ENCODE measurements at places on chromosomes 12 and 14.

DNA sequence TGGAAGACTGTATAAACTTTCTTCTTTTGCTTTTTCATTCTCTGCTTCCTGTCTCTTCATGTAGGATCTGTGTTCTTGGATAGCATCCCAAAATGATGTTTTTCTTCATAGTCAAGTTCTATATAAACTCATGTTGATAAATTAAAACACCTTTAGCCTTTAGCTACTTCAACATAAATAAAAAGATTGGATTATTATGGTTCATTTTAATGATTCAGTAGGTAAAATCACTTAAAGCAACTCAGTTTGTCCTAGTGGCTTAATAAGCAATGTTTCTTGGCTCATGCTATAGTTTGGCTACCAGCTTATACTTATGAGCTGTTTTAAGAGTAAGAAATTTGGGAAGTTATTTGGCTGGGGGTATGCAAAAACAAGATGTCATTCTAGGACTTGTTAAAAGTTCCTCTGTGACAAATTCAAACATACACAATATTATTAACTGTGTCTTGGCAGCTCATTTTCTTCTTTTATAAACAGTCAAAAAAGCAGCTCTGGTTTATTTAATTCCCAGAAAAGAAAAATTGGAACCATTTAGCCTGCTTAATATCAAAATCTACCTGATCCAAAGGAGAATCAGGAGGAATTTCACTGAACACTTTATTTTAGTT is 111.4 kb downstream of the TMTC3 start:
- no peak for DNase-seq

DNA sequence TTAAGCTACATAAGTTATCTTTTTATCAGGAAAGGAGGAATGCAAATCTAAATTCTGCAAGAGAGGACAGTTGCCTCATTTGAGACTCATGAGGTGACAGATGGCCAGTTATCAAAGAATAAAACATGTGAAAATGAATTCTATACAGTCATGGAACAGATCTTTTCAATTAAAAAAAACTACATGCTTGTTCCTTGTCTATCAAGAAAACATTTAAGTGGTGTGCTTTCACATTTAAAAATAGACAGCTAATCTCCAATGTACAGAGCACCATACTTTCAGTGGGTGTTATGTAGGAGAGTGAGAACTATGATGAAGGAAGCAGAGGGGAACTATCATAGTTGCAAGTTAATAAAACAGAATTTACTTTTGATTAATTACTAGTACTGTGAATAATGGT is 76.7 kb upstream of the TTC7B start:
- no peak for DNase-seq

DNA sequence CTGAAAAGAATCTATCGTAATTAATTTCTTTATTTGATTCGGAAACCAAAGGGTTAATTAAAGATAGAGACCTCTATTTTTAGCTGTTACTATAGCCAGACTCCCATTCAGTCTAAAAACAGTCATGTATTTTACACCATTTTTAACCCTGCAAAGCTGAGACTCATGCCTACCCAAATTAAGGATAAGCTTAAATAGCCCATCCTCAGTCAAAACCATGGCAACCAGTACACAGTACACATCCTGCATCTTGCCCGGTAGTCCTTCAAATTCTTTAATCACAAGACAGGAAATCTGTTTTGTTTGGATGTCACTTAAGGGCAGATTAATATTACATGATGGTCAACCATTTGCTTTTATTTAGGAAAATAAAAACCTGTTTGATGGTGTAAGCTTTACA is 25.5 kb upstream of the KCNK10 start:
- DNase-seq, result no peak

DNA sequence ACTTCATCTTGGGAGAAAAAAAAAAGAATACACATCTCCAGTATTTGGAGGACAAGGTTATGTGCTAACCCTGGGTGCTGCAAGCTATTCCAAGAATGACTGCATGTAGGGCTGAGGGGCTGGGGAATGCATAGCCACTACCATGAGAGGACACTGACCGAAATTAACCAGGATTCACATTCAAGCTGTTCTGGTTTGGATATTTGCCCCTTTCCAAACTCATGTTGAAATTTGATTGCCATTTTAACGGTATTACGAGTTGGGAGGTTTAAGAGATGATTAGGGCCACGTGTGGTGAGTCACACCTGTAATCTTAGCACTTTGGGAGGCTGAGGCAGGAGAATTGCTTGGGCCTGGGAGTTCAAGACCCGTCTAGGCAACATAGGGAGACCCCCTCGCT is 18.5 kb upstream of the MARK3 start:
- DNase-seq, result no peak

DNA sequence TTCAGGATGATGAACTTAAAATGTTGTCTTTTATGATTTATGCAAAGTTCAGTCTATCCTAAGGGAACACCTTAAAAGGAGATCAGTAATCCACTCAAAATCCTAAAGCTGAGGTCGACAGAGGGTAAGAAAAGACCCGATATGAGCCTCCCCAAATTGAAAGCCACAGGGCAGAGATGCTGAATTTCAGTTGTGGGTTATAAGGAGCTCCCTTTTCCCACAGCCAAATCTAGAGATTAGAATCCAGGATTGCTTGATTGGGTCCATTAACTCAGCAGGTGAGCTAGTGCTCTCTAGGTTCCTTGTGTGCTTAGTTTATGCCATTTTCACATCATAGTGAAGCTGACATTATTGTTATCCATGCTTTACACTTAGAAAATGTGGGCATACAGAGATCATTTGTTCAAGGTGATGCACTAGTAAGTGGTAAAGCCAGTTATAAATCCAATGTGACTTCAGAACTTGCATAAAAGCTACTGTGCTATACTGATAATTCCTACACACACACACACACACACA is 417.5 kb downstream of the TMEM117 start:
- DNase-seq, result no peak

- DNase-seq, result no peak
Observed at GRCh38 chr14:63928744-63929174, 76.0 kb downstream of the SYNE2 start.

DNA sequence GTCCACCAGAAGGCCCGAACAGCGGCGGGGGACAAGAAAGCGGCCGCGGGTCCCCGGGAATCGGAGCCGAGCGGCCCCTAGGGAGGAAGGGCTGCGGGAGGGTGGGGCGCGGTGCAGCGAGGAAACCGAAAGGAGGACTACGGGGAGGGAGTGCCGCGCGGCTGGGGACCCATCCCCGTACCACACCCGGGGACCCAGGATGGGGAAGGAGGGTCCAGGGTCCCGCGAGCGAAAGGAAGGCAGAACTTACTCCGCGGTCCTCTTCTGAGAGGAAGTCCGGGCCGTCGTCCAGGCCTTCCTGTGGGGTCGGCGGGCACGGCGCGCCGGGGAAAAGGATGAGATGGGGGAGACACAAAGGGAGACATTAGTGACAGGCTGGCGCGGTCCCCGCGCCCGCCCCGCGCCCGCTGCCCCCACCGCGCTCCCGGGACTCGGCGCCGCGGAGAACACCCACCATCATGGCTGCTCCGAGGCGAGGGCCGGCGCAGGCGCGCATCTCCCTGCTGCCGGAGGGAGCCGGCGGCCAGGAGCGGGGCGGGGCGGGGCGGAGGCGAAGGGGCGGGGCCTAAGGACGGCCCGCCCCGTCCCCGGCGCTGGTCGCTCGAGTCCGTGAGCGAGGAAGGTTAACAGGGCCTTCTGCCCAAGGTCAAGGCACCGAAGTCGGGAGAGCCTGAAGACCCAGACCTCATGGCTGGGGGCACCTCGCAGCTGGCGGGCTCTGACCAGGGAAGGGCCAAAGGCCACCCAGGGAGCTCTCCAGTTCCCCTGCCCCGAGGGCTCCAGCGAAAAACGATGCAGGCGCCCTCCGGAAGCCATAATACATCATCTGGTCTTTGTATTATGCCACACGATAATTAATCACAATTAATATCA is at the start of gene SNX6:
Gene SNX6, minus strand, starts transcription at position 492 of the 873 bp plus-strand sequence. Its CDS starts 32 bp downstream, at position 460.
- peak; percentile 77 for DNase-seq

DNA sequence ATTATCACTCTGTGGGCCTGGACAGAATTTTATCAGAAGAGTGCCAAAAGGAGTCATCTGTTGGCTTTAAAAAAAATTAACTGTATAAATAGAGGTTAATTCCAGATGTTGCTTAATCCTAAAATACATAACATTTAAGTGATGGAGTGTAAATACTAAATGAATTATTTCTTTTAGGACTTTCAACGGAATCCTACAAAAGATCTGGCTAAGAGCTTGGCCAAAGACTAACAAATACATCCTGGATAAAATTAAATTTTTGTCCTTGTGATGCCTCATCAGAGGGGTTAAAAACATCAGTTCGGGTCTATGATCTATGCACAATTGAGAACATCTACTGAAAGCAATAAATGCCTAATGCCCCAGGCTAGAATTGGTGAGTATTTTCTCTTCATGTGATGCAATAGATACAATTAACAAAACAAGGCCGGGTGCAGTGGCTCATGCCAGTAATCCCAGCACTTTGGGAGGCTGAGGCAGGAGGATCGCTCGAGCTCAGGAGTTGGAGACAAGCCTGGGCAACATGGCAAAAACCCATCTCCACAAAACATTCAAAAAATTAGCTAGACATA is 49.8 kb upstream of the RAP1B start:
- no peak for DNase-seq

GRCh38 chr14:39157491-39157890 is 12.6 kb downstream of the TRAPPC6B start:
- DNase-seq, result no peak

DNA sequence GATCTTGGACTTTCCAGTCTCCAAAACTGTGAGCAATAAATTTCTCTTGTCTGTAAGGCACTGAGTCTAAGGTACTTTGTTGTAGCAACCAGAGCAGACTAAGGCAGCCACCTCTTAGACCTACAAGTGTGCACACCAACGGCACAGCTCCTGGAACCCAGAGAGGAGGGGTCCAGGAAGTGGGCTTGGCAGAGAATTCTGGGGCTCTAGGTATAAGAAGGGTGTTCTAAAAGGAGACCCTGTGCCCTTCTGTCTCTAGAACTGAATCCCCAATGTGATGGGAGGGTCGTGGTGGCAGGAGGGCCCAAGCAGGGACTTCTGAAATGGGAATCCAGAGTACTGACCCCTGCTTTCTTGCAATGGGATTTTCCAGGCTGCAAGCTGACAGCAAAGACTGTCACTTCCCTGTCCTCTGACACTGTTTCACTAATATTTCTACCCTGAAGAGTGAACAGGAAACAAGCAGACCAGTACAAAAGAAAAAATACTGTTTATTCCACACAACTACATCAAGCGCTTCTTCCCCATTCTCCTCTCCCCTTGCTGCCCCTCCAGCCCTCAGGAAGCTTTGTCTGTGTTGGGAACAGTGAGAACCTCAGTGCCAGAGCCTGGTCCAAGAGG is 13.6 kb upstream of the TFCP2 start:
- no peak for DNase-seq

- no peak for DNase-seq
Observed at GRCh38 chr12:109482894-109483293, 5.5 kb downstream of the UBE3B start.

DNA sequence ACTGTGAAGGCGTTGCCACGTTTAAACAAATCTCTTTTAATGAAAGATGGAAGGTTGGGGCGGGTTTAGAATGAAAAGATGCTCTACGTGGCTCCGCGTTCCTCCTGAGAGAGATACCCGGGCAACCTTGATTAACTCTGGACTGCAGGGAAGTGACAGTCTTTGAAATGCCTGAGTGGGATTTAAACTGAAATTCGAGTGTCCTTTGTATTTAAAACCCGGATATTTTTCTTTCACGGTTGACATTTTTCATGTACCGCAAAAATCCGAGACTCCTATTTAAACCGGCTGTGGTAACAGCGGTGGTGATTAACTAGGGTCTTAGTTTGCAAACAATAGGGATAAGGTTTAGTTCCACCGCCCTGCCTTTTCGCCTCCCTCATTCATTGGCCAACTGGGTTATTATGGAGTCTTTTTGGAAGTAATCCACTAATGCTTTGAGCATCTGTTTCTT is 707 bp downstream of the G2E3 start:
- DNase-seq, result no peak

GRCh38 chr12:117452112-117452511 is 90.7 kb upstream of the NOS1 start:
- DNase-seq, result no peak

DNA sequence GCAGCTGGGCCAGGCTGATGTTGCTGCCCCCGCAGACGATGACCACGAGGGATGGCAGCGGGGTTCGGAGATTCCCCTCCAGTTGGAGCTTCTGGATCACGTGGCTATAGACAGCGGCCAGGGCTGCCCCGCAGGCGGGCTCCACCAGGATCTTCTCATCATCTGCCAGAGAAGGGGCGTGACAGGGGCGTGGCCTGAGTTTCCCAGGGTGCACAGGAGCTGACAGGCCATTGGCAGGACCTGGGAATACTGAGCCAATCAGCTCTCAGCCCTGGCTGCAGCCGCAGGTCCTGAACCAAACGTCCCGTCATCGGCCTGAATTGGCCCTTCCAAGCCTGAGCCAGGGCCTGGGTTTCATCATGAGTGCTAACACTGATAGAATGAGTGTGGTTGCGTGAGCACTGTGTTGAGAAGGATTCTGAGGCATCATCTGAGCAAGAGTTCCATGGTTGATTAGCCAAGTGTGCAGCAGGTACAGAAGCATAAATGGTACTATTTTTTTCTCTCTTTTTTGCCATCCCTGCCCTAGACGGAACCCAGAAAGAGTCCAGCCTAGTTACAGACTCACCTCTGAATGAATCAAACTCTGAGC is 10.6 kb downstream of the SDS start:
- no peak for DNase-seq

DNA sequence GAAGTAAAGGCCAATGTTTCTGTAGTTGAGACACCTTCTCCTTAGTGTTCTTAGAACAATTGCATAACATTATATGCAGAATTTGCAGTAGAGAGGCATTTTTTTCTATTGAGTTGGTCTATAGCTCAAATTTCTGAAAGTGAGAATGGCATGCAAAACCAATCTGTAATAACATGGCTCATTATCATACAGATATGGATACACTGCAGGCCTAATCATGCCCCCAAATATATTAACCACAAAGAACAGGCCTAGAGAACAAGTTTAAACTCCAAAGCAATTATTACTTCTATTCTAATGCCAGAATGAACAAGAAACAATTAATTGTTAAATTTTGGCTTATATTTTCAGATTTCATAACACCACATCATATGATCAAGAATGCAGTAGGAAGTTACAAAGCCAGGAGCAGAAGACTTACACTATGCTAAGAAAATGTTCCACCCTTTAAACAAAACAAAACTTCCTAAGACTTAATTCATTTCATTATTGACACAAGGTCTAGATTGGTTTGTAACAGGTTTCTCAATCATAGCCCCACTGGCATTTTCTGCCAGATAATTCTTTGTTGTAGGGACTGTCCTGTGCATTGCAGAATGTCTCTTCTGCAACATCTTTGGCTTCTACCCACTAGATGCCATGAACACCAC is 26.9 kb downstream of the TMTC1 start:
- DNase-seq, result no peak

GRCh38 chr14:89927186-89927865 is 27.2 kb downstream of the EFCAB11 start:
- DNase-seq, result no peak

- no peak for DNase-seq
Observed at GRCh38 chr12:123390498-123391426, 6.8 kb downstream of the KMT5A start.

DNA sequence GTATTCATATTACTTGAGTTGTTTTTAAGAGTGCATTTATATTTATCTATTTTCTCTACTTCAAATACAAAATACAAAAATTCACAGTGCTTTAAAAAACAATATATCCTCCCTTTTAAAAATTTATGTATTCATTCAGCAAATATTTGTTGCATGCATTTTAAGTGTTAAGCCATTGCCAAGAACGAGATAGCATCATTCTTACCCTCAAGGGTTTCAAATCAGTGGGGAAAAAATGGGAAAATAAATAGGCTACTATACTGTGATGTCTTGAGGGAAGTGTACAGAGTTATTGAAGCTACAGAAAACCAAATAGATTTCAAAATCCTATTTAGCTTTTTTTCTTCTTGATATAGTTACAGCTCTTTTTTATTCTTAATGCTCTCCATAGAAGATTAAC is 23.2 kb downstream of the MRPS35 start:
- DNase-seq, result no peak

GRCh38 chr12:51484119-51484518 is 59.5 kb downstream of the SLC4A8 start:
- no peak for DNase-seq

All from hypothalamus (tissue), 51 donors.